ENCODE measurements at places on chromosomes 6 and 20.

DNA sequence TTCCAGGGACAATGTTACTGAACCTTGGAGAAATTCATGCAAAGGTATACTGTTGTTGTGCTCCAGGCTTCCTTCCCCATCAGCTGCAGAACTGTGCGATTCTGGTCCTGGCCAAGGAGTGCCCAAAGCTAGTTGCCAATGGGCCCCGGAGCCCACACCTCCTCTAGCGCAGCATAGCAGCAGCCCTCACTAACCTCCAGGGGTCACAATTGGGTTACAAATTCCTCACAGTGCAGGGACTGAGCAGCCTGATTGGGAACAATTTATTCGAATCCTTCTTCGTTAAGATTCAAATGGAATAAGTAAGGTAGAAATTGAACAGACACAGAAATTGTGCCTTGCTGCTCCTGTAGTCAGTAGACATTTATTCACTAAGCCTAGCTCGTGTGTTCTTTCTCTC, 284.9 kb downstream of the PRKN start:
- no peak for DNase-seq

DNA sequence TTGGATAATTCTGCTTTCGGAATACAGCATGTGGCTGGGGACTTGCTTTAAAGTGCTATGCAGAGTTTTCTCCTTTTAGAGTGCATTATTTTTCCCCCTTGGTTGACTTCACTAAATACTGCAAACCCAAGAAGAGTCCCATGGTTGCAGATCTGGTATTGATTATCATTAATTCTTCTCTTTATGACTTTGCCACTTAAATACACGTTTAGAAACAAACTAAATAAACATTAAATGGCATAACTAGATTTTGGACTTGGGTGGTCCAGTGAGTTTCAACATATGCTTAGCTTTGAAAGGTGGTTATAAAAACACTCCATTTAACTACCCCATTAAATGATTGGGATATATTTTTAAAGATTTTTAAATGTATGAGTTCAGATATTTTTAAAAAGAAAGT, 279.2 kb downstream of the SOX4 start:
- no peak for DNase-seq

GRCh38 chr6:55758156-55758937, 117.0 kb downstream of the BMP5 start:
- no peak for DNase-seq

DNA sequence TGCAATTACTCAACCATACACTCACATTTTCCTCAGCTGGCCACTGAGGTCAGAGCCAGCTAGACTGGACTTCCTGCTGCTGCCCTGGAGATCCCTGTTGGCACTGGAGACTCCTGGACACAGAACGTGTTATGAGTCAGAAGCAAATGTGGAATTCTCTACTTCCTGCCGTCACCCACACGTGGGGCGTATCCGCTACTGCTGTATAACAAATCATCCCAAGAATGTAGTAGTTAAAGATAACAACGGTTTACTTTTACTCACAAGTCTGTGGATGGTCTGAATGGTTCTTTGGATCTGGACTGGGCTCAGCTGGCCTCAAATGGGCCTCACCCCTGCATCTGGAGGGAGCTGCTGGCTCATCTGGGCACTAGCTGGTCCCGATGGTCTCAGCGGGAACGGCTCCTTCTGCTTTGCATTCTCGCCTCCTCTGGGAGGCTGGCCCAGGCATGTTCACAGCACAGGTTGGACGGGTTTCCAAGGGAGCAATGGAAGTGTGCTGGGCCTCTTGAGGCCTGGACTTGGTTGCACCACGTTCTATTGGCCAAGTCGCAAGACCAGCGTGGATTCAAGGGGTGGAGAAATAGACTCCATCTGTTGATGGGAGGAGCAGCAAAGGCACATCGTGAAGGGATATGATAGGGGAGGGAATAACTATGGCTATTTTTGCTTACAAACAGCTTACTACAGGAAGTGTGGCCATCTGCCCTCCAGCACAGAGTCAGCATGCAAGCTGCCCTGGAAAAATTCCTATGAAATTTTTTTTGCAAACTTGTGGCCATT, 118.5 kb downstream of the SNX5 start:
- DNase-seq = no peak

- no peak for DNase-seq
Observed at GRCh38 chr20:51729771-51730170, 38.4 kb downstream of the ATP9A start.

- DNase-seq = no peak
Observed at GRCh38 chr6:26345832-26346231, 19.2 kb upstream of the BTN3A2 start.

All from stimulated activated CD4-positive, alpha-beta T cell treated with anti-CD3 and anti-CD28 coated beads, Interleukin-4, amount 100 ng/mL, for 24 hours (primary cell).